ENCODE measurements at places on chromosomes 13 and 19.

- DNase-seq = no peak
Measured at GRCh38 chr13:103466761-103467160, 400.5 kb upstream of the SLC10A2 start.

- no peak for DNase-seq
Measured at GRCh38 chr13:48862572-48862971, 113.1 kb upstream of the FNDC3A start.

- no peak for DNase-seq
Measured at GRCh38 chr13:99258210-99258860, at the start of gene GPR18. Gene GPR18 (minus strand): TSS chr13:99258379. CDS start chr13:99255872, 2,507 bp downstream.

GRCh38 chr19:41265395-41266153 is 1.4 kb downstream of the HNRNPUL1 start:
- DNase-seq = peak; percentile 16

DNA sequence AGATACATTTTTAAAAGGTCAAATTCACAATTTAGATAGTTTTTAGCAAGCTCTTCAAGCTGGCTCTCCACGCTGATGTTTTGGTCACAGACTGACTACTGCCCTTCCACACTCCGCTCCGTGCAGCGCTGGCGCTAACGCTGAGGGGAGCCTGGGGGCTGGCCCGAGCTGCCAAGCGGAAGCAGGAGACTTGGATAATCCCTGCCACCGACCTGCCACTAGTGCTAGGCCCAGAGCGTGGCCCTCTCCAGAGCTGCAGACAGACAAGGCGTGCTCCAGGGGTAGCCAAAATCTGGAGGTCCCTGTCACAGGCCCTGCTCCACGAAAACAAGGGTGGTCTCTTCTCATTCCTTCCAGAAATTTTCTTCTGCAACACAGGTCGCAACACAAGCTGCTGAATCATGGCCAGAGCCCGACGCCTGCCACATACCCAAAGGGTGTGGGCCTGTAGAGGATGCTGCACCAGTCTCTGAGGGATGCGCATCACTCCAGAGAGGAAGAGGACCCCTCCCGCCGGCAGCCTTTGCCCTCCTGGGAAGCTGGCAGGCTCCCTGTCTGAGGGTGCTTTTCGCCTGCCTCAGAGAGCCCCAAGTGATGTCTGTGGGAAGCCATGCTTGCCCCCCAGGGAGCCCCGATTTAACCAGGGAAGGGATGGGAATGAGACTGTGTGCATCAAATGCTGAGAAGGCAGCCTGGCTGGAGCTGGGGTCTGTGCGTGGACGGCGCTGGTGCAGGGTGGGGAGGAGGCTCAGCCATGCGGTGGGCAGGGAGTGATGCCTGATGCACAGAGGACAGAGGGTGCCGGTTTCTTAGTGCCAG is 21.6 kb downstream of the CAPS start:
- DNase-seq = peak; percentile 73

- DNase-seq = no peak
Measured at GRCh38 chr19:49643466-49643865, 1.5 kb downstream of the SCAF1 start.

DNA sequence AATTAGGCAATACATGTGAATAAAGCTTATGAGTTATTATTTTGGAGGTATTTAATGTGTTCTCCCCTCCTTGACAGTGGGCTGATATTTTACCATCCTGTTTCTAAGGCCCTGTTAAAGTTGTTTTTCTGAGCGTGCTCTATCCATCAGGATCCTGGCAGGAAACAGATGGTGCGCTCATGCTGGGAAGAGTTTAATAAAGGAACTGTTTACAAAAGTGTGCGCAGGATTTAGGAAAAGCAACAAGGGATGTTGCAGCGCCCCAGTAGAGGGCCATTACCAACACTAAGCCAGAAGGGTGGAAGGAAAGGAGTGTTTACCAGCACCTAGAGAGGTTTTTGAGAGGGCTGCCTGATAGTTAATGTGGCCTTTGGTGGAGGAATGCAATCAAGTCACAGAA is 374.5 kb downstream of the KCNRG start:
- DNase-seq = no peak

DNA sequence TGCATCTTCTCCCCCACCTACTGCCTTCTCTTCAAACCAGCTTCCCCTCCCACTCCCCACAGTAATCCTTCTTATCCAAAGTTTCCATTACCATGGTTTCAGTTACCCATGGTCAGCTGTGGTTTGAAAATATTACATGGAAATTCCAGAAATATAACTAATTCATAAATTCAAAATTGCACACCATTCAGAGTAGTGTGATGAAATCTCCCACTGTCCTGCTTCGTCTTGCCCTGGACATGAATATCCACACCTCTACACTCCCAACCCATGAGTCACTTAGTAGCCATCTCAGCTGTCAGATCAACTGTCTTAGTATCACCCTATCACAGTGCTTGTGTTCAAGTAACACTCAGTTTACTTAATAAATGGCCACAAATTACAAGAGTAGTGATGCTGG is 3.8 kb upstream of the KCTD12 start:
- no peak for DNase-seq

DNA sequence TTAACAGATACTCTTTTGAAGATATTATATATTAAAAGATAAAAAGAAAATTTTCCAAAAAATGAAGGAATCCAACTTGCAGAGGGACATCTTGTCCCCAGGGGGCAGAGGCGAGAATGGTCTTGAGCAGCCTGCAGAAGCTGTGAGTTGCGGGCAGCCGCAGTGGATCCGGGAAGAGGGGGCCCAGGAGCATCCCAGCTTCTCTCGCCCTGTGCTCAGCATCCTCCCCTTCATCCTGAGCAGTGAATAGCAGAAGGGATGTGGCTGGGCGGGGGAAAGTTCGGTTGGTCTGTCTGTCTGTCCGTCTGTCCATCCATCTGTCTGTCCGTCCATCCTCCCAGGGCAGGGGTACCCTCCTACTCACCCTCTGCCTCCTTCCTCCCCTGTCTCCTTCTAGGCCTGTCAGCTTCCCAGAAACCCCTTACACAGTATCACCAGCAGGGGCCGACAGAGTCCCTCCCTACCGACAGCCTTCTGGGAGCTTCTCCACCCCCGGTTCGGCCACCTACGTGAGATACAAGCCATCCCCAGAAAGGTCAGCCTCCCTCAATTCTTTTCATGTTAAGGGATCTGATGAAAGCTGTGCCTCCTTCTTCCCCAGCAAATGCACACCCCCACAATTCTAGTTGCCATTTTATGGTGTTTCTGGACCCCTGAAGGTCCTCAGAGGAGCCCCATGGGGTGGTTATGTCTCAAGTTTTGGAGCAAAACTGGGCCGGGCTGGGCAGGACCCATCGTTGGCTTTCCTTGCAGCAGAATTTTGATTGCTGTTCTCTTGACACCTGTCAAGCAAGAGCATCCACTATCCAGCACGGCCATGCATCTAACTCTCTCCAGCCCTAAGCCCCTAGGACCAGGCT is 81.6 kb downstream of the DPF1 start:
- DNase-seq = peak; percentile 85

GRCh38 chr13:98478189-98479129 is 98.4 kb downstream of the STK24 start:
- peak; percentile 62 for DNase-seq

- no peak for DNase-seq
Measured at GRCh38 chr13:111917901-111918300, 149.0 kb upstream of the SOX1 start.

- DNase-seq = no peak
Measured at GRCh38 chr13:26760832-26761582, 421 bp upstream of the GPR12 start.

- no peak for DNase-seq
Measured at GRCh38 chr13:20473139-20473538, 52.5 kb downstream of the CRYL1 start.

DNA sequence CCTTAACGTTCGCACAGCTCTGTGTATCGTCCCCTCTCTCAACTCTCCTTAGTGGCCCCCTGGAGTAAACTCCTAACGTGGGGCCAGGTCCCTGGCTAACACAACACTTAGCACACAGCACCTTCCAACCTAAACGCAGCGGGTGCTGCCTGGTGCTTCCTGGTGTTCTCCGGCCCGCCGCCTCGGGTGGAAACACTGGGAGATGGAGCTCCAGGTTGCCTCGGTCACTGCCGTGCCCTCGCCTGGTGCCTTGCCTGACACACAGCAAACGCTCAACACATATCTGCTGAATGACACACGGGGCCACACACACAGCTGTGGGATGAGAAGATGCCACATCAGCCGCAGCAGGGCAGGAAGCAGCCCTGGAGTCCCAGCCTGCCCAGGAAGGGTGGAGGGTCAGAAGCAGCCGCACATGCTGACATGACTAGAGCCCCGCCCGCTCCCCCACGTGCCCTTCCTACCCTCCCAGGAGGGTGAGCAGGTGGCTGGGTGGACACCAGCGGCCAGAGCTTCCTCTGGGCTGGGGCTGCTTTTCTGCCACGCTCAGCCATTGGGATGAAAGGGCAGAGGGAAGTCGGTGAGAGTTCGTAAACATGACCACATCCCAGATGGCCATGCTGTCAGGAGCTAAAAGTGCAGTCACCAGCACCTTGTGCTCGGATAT is 6.6 kb downstream of the PEPD start:
- DNase-seq = no peak

GRCh38 chr13:42957881-42958280 is 34.2 kb downstream of the EPSTI1 start:
- DNase-seq = no peak

- DNase-seq = peak; percentile 28
Measured at GRCh38 chr19:13526552-13526951, 20.3 kb upstream of the CACNA1A start.

DNA sequence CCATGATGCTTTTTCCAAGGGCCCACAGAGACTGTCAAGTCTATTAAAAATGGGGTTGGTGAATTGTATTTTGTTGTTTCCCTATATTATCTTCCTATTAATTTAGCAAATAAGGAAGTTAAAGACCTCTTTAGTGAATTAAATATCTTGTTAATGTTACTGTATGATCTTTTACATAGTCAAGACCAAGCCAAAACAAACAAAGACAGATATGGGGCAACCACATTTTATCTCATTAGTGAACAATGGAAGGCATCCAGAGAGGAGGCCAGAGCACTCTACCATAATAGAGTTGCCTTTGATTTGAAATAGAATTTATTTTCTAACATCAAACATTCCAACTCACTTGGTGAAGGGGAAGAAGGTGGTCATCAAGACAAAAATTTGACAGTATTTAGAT is 169.4 kb downstream of the B3GLCT start:
- no peak for DNase-seq

DNA sequence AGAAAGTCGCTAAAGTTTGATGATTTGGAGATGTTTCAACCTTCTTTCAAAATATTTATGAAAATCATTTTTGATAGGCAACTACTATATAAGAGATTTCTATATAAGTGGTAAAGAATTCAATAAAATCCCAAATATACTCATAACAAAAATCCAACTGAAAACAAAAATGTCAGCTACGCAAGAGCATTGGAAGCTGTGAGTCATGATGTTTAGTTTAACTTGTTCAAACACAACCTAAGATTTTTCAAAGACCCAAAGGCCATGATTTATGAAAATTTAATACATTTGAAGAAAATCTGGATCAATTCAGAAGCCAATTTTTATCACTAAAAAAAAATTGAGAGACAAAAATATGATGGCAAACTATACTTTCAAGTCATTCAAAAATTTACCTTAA is 226.6 kb downstream of the MZT1 start:
- no peak for DNase-seq

GRCh38 chr19:17627161-17627560 is 61.0 kb downstream of the UNC13A start:
- no peak for DNase-seq

DNA sequence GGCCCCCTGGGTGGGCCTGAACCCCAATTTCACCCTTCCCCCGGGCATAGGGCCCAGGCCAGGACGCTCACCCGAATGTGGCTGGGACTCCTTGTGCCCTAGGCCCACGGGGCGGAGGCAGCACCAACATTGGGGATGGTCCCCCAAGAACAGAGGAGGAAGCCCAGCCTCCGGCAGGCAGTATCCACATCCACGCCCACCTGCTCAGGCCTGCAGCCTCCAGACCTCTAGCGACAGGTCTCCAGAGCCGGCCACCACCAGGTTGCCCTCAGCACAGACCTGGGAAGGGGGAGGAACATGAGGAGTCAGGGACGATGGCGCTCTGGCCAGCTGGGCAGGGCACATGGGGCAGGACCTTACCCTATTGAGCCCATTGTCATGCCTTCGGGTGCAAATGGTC is 1.2 kb downstream of the GNG14 start:
- DNase-seq = no peak

DNA sequence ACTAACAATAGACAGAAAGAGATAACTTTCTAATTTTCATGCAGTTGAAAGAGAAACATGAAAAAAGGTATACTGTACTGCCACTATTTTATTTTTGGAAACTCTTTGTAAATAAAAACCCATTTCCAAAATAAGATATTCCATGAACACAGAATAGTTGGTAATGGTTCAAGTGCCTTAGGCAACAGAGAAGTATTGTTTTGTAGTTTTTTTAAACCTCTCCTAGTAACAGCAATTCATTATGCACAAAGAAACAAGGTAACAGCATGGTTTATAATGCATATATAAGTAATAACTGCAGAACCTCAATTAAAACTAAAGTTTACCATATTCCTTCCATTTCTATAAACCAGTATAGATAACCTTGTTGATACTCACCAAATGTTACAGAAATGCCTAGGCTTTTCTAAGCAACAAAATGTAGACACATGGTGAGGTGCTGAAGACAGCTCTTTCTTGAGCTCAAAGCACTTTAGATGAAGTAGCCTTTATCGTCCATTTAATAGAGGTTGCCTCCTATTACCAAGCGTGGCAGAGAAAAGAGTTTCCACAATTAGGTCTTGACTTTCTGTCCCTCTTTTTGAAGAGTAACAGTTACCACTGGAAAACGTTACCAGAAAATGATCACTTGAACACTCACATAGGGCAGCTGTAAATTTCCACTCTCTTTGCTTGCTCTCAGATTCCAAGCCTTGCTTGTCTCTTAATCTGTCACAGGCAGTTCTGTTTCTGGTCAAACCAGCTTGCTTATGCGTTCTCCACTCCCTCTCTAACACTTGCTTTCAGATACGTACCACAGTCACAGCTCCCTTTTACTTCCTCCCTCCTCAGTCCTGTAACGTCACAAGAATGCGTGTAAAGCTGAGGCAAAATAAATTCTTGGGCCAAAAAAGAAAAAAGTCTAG is 42.9 kb downstream of the CAB39L start:
- no peak for DNase-seq

DNA sequence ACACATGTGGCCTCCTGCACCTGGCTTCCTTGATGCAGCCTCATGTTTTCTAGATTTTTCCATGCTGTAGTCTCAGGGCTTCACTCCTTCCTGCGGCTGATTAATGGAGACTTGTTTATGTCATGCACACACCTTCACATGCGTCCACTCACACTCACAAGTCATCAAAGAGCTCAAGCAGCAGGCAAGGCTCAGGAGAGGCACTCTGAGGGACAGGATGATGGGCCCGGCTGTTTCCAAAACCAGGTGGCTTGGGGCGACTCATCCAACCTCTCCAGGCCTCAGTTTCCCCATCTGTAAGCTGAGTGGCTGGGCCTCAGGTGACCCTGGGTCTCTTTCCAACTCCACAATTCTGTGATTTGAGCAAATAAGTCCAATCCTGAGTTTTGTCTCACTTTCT is 36.9 kb downstream of the RASA3 start:
- DNase-seq = no peak

GRCh38 chr13:104975272-104975671 is 1560.2 kb downstream of the EFNB2 start:
- DNase-seq = no peak
